SK-N-SH (cell line): ENCODE measurements at places on chromosomes 2 and 18.

- DNase-seq = no peak
Measured at GRCh38 chr2:156601855-156602551, 165.8 kb downstream of the GPD2 start.

DNA sequence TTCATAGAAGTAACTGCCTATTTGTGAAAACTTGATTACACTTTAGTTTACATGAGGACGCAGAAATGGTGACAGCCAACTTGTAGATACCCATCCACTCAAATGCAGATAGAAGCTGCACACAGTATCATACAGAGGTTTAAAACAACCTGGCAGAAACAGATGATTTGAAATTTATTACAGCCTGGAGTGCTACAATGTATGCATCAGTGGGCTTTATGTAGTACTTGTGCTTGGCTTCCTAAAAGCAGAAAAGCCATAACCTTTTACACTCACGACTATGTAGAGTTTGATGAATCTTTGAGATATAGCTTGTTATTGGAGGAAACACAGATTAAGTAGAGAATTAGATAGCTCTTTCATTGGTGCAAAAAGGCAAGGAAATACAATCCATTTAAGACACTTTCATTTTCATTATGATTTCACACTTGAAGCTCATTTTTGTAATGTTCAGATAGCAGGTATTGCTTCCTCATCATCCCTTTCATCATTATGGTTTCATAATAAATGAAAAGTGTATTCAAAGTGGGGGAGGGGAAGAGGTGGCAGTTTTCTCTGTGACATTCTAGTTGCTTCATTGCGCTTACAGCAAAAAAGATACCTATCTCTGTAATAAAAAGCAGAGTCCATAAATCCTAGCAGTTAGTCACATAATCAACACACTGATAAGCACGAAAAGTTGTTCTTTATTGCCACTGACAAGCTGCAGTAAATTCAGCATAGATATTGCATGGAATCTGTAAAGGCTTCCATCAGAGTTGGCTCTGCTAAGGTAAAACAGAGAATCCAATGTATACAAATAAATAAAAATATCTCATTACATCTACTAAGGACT is 789.8 kb upstream of the FSHR start:
- peak; percentile 14 for DNase-seq

DNA sequence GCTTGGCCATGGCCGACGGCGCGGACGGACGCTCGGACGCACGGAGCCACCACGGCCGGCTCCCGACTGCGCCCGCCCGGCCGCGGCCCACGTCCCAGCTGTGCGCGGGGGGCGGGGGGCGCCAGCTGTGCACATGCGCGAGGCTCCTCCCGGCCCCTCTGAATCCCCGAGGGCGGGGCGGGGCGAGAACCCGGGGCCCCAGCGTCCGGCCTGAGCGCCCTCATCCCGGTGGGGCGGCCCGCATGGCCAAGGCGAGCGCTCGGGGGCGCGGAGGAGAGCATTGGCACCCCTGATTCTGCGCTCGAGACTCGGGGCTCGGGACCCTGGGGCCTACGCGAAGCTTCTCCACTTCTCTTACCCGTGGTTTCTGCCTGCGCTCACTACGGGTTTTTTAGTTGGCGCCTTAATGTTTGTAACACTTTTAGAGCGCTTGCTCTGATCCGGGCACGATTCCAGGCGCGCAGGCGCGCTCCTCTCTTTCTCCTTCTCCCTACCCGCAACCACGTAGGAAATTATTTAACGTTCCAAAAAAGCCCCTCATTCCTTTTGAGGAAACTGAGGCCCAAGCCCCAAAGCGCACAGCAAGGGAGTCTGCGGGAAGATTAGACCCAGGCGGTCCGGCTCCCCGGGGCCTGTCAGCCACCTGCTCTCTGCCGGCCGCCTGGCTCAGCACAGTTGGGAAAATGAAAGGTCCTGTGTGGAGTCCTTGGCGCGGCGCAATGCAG is at the start of gene PXDN:
PXDN (minus strand) TSS at position 70 of the 725 bp plus-strand sequence; CDS start at position 10, 60 bp downstream.
- peak; percentile 97 for DNase-seq

- DNase-seq = no peak
Measured at GRCh38 chr2:55161295-55162210, 70.5 kb downstream of the CLHC1 start.

GRCh38 chr2:3488855-3489763 is 30.2 kb downstream of the ADI1 start:
- DNase-seq = peak; percentile 48

- DNase-seq = peak; percentile 34
Measured at GRCh38 chr2:50491541-50492476, 540.1 kb downstream of the NRXN1 start.

DNA sequence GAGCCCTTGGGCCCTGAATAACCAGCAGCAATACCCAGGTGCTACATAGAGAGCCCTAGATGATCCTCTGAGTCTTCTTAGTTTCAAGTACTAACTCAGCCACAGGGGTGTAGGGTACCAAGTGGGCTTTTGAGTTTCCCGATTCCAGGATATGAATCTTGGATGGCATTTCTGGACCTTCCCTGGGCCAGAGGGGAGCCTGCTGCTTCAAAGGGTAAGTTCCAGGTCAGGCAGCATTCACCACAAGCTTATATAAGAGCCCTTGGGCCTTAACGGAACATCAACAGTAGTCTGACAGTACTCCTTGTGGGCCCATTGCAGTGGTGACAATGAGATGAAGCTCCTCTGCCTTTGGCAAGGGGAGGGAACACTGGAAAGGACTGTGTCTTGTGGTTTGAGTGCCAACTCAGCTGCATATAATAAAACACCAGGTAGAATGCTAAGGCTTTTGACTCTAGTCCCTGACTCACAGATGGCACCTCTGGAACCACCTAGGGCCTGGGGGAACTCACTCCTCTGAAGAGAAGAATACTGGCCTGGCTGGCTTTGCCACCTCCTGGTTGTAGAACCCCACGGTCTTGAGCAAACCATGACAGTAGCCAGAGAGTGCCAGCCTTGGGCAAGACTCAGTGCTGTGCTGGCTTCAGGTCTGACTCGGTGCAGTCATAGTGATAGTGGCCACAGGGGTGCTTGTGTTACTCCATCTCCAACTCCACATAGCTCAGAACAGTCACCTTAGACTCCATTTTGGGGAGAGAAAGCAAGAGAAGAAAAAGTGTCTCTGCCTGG is 235.7 kb downstream of the AKAIN1 start:
- no peak for DNase-seq

DNA sequence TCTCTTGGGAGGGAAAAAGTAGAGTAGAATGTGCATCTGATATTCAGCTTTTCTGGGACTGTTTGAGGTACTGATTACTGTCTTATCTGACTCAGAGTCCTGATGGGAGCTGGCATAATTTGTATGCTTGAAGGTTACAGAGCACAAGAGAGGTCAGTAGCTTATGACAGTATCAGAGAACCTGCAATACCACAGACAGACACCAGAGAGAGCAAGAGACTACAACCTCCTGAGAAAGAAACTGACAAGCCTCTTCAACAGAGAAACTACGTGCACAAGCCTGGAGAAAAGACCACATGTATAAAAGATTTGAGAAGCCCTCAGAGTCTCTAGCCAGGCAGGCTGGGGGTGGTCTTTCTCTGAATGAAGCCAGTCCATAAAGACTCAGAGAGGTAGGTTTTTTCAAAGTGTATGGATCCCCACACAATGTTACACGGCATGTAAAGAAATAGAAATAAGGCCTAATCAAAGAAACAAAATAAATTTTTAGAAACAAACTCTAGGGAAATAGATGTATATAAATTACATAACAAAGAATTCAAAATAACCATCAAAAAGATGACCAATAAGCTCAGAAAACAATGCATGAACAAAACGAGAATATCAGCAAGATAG is 568.3 kb downstream of the LRRTM4 start:
- DNase-seq = peak; percentile 4

DNA sequence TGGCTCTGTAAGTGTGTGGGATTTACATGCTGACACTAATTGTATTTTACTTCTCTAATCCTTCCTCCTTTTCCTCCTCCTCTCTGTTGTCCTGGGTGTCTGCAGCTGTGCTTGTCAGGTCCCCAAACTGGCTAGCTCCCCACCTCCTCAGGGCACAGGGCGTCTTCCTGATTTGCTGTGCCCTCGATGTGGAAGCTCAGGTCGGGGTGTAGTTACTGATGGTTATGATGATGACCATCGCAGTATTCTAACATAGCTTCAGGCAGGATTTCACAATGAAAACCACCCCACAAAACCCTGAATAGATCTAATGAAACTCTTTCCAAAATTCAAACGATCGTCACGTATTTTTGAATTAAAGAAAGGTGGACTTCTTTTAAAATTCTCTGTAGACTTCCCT is 428.4 kb downstream of the TGIF1 start:
- DNase-seq = no peak

GRCh38 chr2:202633470-202633869 is 1.3 kb upstream of the FAM117B start:
- DNase-seq = no peak

GRCh38 chr18:73807551-73808192 is 340.0 kb downstream of the FBXO15 start:
- DNase-seq = no peak

GRCh38 chr2:157497638-157498314 is 53.9 kb upstream of the CYTIP start:
- DNase-seq = peak; percentile 36

GRCh38 chr2:27664154-27664574 is 475 bp downstream of the SLC4A1AP start:
- no peak for DNase-seq

GRCh38 chr18:41693008-41693407 is 262.0 kb upstream of the PIK3C3 start:
- no peak for DNase-seq

DNA sequence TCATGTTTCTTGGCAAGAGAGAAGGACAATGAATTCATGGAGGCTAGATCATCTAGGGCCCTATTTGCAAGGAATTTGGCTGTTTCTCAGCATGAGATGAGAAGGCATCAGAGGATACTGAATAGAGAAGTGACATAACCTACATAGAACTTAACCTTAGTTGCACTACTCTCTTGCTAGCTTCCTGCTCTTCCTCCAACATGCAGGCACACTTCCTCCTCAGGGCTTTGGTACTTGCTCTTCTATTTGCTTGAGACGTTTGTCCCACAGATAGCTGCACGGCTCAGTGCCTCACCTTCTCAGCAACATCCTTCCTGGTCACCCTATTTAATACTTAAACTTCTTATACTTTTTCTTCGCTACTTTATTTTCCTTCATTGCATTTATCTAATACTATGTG is 20.0 kb upstream of the LANCL1 start:
- DNase-seq = no peak

- DNase-seq = no peak
Measured at GRCh38 chr18:50282521-50283335, 1.4 kb upstream of the MBD1 start.
